ENCODE measurements at places on chromosomes 7 and 10.

DNA sequence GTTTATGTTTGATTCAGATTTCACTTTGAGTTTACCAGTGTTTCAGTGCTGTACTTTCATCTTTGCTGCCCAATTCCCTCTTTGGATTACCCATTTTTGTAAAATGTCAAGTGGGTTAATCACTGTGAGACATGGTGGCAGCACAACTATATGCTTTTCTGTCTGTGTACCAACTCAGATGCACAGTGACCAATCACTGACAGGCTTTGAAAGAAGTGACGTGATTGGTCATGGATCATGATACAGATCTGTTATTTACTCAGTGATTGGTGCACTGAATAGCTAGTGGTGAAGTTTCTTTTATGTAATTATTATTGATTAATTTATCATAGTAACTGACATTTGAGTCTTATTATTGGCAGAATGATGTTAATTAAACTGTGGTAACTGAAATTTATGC, 126.9 kb downstream of the SDK1 start:
- no peak for DNase-seq

GRCh38 chr10:128875956-128876736, 590.9 kb upstream of the MGMT start:
- no peak for DNase-seq

- no peak for DNase-seq
These were observed 418.9 kb downstream of the MDFIC start for GRCh38 chr7:115340828-115341227.

DNA sequence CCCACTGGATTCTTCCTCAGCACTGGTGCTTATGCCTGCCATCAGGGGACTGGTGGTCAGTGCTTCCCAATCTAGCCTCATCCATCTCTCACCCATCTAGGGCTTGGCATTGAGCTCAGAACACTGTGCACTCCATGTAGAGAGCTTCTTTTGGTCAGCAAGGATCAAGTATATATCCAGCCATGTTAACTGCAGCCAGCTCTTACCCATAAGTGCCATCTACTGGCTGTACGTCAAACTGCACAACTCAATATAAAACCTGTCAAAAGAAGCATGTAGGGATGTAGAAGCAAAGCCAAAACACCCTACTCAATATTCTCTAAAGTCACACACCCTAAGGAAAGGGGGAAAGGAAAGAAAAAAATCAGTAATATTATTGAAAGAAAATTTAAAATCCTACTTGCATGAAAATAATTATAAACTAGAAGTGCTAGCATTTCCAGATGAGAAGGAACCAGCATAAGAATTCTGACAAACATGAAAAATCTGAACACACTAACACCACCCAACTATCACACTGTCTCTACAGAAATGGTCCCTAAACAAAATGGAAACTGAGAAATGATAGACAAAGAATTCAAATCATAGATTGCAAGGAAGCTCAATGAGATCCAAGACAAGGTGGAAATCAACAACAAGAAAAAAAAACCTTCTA, 531.1 kb upstream of the STEAP1 start:
- no peak for DNase-seq

GRCh38 chr10:95832216-95833041, 75.3 kb upstream of the CC2D2B start:
- no peak for DNase-seq

DNA sequence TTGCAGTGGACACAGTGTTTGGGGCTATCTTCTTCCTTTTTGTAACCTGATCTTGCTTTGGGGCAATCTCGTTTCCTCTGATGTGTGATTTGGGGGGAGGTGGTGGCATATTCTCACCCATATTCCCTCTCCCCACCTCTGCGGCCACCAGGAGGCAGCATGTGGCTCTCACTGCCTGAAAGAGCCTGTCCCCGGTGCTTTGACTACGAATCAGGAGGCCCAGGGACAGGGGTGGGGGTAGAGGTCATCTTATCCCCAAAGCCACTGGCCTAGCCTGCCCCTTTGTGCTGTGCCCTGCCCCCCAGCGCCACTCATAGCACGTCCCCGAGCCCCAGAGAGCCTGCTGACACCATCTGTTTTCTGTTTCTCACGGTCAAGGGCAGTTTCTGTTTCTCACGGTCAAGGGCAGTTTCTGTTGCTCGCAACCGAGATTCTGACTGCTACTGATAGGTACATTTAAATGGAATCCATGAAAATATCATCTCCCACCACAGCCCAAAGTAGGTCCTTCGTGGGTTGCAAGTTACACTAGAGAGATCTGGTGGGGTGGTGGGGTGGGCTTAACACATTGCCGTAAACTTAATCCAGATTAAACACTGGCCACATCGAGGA, 28.2 kb downstream of the PHYH start:
- peak; percentile 22 for DNase-seq

DNA sequence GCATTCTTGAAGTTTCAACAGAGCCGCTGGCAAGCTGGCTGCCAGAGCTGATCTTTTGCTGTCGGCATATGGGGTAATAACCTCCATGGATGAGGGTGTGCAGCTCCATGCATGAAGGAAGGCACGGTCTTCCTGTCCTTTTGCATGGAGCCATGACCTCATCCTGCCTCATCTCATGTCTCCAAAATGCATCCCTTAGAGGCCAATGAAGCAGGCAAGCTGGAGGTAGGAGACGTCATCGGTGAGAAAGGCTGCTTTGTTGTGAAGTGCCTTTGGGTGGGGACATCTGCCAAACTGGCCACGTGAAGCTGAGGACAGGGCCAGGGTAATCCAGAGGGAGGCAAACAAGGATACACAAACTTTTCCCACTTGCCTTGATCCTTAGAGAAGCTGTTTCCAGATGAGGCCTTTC, 161.5 kb upstream of the TBX20 start:
- DNase-seq = no peak

GRCh38 chr7:131493581-131493980, 62.8 kb downstream of the PODXL start:
- no peak for DNase-seq

DNA sequence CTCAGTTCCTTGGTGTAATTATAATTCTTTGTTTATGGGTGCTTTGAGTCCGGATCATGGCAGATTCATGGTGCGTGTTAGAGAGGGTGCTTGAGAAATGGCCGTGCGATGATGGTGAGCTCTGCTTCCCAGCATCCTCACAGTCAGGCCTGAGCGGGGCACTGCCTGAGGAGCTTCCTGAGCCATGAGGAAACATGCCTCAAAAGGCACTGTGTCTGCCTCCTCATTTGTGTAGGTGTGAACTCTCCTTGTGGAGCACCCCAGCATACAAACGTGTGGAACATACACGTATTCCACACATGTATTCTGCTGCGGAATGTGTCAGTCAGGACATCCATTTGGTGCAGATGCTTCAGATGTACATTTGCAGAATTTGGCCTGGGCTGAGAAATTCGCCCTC, 205.4 kb downstream of the CELF2 start:
- DNase-seq = no peak
